Kidney (tissue), 22 donors: ENCODE measurements at places on chromosomes 1 and 21. TPM values are rescaled to one million over a fixed set of nuclear protein-coding genes. Genes with fewer than 3 reads are reported as not detected.

Gene BATF3
- 6.5 TPM for total RNA-seq

DNA sequence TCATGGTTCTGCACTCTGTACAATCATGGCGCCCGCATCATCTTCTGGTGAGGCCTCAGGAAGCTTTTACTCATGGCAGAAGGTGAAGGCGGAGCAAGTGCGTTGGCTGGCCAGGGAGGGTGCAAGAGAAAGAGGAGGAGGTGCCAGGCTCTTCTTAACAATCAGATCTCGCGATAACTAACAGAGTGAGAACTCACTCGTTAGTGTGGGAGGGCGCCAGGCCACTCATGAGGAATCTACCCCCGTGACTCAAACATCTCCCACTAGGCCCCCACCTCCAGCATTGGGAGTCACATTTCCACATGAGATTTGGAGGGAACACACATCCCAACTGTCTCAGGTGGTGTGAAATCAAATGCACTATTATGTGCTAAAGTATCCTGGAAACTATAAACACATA lies 220.2 kb upstream of the CSF3R start:
- H3K36me3 ChIP-seq: no peaks in the 10 kb centered on the region
- no peaks in the 10 kb centered on the region for H3K4me1 ChIP-seq
- no peak overlapping the region for H3K27ac ChIP-seq
- no peak overlapping the region for H3K4me3 ChIP-seq

DNA sequence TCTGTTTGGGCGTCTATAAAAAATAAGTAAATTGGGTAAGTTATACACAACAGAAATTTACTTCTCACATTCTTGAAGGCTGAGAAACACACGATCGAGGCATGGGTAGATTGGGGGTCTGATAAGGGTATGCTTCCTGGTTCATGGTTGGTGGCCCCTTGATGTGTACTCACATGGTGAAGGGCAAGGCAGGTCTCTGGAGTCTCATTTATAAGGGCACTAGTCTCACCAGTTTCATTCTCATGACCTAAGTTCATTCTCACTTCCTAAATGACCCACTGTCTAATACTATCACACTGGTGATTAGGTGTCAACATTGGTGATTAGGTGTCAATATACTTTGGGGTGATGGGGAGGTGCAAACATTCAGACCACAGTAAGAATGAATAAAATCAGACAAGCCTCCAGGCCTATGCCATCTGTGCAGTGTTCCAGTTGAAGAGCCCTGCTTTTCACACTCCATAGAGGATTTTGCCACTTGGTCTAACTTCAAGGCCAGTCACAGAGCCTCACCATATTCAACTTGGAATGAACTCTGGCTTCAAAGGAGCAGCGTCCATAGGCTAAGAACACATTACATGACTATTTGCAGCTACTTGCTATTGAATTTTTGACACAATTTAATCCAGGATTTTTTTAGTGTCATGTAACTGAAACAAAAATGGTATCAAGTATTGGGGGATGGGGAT lies 2.5 kb upstream of the GBP4 start:
- H3K27ac ChIP-seq: no peak overlapping the region
- H3K4me1 ChIP-seq: no peaks in the 10 kb centered on the region
- no peak overlapping the region for H3K4me3 ChIP-seq
- no peaks in the 10 kb centered on the region for H3K36me3 ChIP-seq
- no peak for DNase-seq

Gene STYXL2
- total RNA-seq: 0.38 TPM

Gene C1orf105
- total RNA-seq: not detected
